ENCODE measurements at places on chromosomes 3 and 15. TPM values are rescaled to one million over a fixed set of nuclear protein-coding genes. Genes with fewer than 3 reads are reported as not detected.

ZPLD1 gene
- not detected for total RNA-seq

PTPN9 gene
- 17.6 TPM for total RNA-seq

CYP1A2 gene
- total RNA-seq: 0.23 TPM

SSUH2 gene
- not detected for total RNA-seq

GRCh38 chr3:184175506-184175905 lies 851 bp downstream of the AP2M1 start:
- DNase-seq: no peak

DNA sequence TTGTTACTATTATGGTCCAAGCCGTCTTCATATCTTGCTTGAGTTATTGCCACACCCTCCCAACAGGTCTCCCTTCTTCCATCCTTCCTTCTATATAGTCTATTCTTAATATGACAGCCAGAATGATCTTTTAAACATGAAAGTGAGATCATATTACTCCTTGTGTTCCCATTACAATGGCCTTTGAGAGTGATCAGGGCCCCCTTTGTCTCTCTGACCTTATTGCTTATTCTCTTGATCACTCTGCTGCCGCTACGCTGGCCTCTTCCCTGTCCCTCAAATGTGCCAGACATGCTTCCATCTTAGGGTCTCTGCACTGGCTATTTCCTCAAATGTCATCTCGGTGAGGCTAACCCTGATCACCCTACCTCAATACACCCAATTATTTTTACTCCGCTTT lies 38.1 kb downstream of the UBE2E2 start:
- DNase-seq: no peak

- no peak for DNase-seq
Observed at GRCh38 chr3:48077815-48078214, 61.6 kb upstream of the MAP4 start.

DNA sequence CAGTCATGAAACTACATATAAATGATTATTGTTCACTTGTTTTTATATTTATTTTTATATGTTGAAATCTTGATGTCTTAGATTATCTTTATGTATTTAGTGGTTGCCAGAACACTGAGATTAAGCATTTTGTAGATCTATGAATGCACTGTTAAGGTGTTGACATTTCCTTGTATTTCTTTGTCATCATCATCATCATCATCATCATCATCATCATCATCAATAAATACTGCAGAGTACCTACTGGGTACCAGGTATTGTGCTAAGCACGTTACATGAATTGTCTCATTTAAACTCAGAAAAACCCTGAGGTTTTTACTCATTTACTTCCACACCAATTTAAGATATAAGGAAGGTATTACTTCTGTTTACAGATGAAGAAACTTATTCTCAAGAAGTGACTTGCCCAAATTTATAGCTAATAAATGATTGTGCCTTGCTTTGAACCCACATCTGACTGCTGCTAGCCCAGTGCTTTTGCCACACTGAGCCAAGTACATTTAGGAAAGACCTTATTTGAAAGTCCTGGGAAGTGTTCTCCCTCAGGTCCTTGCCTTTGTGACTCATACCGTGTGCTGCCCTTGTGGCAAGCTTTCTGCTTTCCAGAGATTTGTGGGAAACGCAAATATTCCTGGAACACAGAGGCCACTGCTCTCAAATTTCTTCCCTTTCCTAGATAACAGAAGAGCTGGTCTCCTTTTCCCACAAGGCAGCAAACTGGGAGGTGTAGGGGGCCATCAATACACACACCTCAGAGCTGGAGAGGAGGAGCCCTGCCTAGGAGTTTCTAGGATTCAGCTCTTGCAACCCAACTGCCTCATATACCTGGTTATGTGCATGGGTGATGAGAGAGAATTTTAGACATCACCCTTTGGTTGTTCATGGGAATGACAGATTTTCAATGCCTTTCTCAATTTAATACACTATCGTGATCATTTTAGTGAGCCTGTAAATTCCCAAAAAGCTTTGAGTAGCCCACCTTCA lies 115.4 kb upstream of the C15orf61 start:
- DNase-seq: no peak

GRCh38 chr3:31848163-31848818 lies 132.8 kb downstream of the OSBPL10 start:
- no peak for DNase-seq

GRCh38 chr3:156449710-156450574 lies 105.0 kb downstream of the SSR3 start:
- DNase-seq: no peak

DNA sequence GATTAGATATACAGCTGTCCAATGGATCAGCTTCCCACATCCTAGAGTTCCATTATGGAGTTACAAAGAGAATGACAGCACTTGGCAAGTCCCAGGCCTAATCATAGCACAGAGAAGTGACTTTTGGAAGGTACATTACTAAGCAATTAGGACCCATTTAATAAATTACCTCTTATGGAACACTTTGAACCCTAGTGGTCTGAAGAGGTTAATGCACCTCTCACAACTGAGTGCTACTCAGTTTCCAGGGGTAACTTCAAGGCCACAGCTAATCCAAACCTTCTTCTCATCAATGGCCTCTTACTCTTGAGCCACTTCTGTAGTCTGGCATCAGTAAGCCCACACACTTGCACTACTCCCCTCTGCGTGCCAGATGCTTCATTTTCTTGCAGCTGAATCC lies 34.9 kb upstream of the MEIS2 start:
- DNase-seq: no peak

All from MG63 (cell line).